ENCODE measurements at places on chromosomes 6 and 20.
A peak's percentile ranks its signal among the peaks of the same experiment; 100 is the strongest.

DNA sequence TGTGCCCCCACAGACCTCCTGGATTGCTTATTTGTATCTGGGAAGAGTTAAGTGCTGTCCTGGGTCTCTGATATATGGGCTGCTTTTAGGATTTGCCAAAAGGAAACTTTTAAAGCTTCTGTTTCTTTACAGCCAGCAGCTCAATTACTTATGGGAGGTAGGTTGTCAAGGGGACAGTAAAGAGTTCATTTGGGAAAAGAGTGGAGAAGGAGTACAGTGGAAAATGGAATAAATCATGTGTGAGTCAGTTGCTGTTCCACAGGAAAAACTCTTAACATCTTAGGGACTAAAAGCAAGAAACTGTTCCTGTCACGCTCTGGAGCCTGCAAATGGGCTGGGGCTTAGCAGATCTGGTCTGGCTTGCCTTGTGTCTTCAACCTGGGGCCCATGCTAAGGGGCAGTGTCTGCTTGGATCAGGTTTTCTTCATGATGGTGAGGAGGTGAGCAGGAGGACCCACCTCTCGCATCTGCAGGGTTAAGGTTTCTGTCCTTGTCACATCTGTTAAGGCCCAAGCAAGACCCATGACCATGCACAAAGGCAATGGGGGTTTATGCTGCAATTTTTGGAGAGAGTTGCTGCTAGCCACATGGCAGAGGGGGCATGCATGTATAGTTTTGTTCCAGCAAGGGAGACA lies 8.7 kb upstream of the CST1 start:
- no peak for DNase-seq

- no peak for DNase-seq
Observed at GRCh38 chr20:50883856-50884255, 47.4 kb downstream of the ADNP start.

- peak; percentile 45 for DNase-seq
Observed at GRCh38 chr6:85756982-85757381, 114.3 kb upstream of the SYNCRIP start.

GRCh38 chr20:24149881-24150307 lies 161.3 kb upstream of the GGTLC1 start:
- no peak for DNase-seq

GRCh38 chr6:113995634-113996033 lies 24.7 kb upstream of the HDAC2 start:
- no peak for DNase-seq

GRCh38 chr6:148945301-148946021 lies 198.6 kb downstream of the UST start:
- no peak for DNase-seq

DNA sequence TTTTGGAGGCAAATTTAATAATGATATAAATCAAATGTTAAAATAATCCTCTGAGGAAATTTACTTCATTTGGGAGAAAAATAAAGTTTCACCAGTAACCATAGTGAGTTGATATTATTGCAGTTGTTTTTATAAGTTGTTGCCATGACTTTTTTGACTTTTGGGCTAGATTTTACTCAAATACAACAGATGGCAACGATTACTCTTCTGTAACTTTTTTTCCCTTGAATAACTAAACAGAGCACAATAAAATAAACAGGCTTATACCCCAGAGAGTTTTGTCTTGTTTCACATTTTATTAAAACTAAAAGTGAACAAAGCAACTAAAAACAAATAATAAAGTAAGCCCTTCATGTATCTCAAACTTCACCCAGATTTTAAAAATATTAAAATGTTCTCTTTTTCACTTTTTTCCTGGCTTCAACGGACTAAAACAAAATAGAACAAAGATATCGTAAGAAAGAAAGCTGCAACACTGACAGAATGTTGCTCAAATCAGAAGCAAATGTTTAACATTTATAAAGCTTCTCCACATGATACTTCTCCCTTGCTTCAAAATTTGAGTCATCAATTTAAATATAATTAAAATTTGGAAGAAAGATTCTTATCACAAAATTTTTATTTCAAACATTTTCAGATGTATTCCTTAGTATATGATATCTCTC lies 42.5 kb upstream of the BMP5 start:
- DNase-seq, result no peak

GRCh38 chr20:37914672-37915433 lies 11.9 kb downstream of the VSTM2L start:
- peak; percentile 45 for DNase-seq

- no peak for DNase-seq
Observed at GRCh38 chr6:134309983-134310605, 7.8 kb downstream of the SGK1 start.
